ENCODE measurements at places on chromosomes 11 and 22.

- DNase-seq: no peak
Observed at GRCh38 chr11:130546438-130546837, 98.0 kb downstream of the ADAMTS15 start.

DNA sequence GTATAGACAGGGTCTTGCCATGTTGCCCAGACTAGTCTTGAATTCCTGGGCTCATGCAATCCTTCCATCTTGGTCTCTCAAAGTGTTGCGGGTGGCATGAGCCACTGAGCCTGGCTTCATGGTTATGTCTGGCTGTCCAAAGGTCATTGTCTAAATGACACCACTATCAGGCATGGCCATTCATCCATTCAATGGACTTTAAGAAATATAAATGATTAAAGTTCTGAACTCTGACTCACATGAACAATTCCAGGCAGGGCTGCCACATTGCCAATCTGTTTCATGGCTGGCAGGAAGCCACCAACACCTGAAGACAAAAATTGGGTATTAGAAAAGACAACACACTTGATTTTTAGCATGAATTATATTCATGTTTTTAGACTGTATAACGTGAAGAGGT is 4.1 kb downstream of the RTCB start:
- DNase-seq: no peak

- no peak for DNase-seq
Observed at GRCh38 chr22:34993548-34993947, 72.4 kb upstream of the ISX start.

GRCh38 chr11:125371431-125371935 is 124.6 kb downstream of the FEZ1 start:
- DNase-seq: no peak

Data from activated CD4-positive, CD25-positive, alpha-beta regulatory T cell (primary cell).